ENCODE measurements at places on chromosomes 12 and 14. TPM values are rescaled to one million over a fixed set of nuclear protein-coding genes. Genes with fewer than 3 reads are reported as not detected.

Gene COX8C
- total RNA-seq: not detected

- DNase-seq: no peak
These were observed 604 bp downstream of the GALNT4 start for GRCh38 chr12:89523843-89524540.

Gene B3GNT4
- 1.0 TPM for total RNA-seq

Gene FAR2
- total RNA-seq: 11.1 TPM

- DNase-seq: no peak
These were observed 586.6 kb upstream of the NOVA1 start for GRCh38 chr14:27184427-27184826.

- DNase-seq: no peak
These were observed 40.5 kb upstream of the CLMN start for GRCh38 chr14:95359994-95360826.

DNA sequence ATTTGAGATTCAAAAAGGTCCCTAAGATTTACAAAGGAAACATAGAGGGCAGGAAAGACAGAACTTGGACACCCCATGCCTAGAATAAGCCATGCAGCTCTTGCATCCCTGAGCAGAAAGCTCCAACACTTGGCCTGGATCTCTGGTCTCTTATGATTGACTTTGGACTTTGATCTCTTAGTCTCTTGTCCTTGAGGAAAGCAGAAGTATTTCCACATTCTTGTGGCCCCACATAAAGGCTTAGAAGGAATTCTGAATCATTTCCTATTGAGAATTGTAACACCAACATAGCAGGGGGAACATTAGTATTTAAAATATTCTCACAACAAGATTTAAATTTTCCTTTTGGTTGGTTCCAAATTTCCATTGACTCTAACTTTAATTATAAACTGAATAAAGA, 283.7 kb upstream of the PRKD1 start:
- DNase-seq: no peak
